GM12891 (cell line): ENCODE measurements at places on chromosomes 1 and 21.

- DNase-seq = no peak
These were observed 137.5 kb upstream of the TMEM51 start for GRCh38 chr1:15016001-15016400.

DNA sequence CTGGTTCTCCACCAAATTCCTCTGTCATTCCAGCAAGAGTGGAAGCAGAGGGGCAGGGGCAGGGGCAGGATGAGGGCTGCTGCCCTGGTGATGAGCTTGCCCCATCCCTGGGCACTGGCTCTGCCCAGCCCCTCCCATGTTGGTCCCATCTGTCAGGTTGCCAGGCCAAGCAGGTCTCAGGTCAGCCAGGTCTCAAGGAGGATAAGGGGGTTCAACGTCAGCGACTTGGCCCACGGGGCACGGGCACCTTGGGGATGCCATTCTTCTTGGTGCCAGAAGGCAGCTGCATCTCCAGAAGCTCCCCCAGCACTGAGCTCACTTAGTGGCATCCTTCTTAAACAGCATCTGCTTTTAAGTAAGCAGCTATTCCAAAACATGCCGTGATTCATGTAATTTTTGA, 133.1 kb downstream of the AJAP1 start:
- DNase-seq = no peak

GRCh38 chr1:100430325-100430756, 78.0 kb downstream of the CDC14A start:
- no peak for DNase-seq

GRCh38 chr1:203368624-203369451, 17.9 kb upstream of the FMOD start:
- DNase-seq = no peak
